Lower lobe of right lung (tissue), 2 donors: ENCODE measurements at places on chromosomes 3 and 15.

DNA sequence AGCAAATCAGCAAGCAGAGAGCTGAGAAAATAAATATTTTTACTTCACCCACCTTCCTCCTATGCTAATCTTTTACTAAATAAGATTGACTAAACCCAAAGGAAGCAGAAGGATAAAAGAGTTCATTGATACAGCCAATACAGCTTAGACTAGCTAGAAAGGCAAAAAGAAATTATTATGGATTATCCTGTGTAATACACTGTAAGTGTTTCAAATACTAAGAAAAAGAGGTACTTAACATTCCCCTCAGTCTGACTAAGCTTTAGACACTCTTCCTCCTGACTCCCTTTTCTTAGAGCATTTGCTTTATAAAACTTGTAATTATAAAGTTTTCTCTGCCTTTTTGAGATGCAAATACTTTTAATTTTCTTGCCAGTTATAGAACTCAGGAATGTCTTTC is 848.9 kb upstream of the CADM2 start:
- DNase-seq: no peak

- no peak for DNase-seq
These were observed 100.3 kb downstream of the FSIP1 start for GRCh38 chr15:39682366-39682765.

GRCh38 chr3:47884603-47885002 is 81.7 kb downstream of the DHX30 start:
- no peak for DNase-seq

- no peak for DNase-seq
These were observed 39.3 kb upstream of the PPP4R2 start for GRCh38 chr3:72957297-72957696.

DNA sequence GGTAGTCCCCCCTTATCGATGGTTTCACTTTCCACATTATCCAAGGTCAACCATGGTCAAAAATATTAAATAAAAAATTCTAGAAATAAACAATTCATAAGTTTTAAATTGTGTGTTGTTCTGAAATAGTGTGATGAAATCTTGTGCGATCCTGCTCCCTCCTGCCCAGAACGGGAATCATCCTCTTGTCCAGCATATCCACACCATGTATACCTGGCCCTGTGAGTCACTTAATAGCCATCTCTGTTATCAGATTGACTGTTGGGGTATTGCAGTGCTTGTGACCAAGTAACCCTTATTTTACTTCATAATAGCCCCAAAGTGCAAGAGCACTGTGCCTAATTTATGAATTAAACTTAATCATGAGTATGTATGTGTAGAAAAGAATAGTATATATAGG is 19.1 kb downstream of the FAM81A start:
- DNase-seq: no peak

GRCh38 chr3:48218537-48218936 is 4.8 kb upstream of the CAMP start:
- no peak for DNase-seq

GRCh38 chr3:192866804-192867203 is 50.9 kb downstream of the MB21D2 start:
- no peak for DNase-seq

DNA sequence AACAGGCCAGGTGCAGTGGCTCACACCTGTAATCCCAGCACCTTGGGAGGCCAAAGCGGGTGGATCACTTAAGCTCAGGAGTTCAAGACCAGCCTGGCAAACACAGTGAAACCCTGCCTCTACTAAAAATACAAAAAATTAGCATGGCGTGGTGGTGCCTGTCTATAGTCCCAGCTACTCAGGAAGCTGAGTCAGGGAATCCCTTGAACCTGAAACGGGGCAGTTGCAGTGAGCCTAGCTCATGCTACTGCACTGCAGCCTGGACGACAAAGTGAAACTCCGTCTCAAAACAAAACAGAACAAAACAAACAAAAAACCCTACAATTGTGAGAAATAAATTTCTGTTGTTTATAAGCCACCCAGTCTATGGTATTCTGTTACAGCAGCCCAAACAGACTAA is 94.7 kb downstream of the PIK3CB start:
- DNase-seq: no peak

- DNase-seq: no peak
These were observed 17.9 kb downstream of the IL12A start for GRCh38 chr3:160006282-160007163.

- no peak for DNase-seq
These were observed 137.3 kb downstream of the SSR3 start for GRCh38 chr3:156417559-156418132.

GRCh38 chr15:58114812-58115211 is 23.4 kb upstream of the AQP9 start:
- no peak for DNase-seq

GRCh38 chr15:43922021-43922420 is 95.2 kb downstream of the WDR76 start:
- no peak for DNase-seq

DNA sequence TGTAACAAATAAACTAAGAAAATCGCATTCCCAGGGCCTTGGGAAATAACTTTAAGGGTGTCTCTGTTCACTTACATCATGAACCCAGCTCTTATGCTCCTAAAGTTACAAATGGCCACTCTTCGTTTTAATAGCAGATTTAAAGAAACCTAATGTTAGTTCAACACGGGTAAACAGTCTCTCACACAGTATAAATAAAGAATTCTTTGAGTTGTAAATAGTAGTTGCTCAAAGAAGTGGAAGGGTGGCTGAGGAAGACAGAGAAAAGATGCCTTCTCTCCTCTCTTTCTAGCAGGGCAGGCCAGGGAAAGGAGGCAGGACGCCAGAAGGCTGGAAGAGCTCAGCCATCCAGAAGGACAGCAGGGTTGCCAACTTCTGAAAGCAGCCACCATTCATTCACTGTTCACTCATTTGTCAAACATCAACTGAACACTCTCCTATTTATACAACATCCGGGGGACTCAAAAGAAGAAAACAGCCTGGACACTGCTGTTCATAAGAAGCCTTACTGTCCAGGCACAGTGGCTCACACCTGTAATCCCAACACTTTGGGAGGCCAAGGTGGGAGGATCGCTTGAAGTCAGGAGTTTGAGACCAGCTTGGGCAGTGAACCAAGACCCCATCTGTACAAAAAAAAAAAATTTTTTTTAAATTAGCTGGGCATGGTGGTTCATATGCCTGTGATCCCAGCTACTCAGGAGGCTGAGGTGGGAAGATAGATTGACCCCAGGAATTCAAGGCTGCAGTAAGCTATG is 47.3 kb downstream of the WWTR1 start:
- no peak for DNase-seq

GRCh38 chr15:31005660-31006059 is 14.2 kb upstream of the MTMR10 start:
- no peak for DNase-seq

GRCh38 chr3:125478326-125478725 is 41.7 kb downstream of the SNX4 start:
- no peak for DNase-seq

- DNase-seq: no peak
These were observed 153.1 kb downstream of the PEAK1 start for GRCh38 chr15:77266708-77267386.

DNA sequence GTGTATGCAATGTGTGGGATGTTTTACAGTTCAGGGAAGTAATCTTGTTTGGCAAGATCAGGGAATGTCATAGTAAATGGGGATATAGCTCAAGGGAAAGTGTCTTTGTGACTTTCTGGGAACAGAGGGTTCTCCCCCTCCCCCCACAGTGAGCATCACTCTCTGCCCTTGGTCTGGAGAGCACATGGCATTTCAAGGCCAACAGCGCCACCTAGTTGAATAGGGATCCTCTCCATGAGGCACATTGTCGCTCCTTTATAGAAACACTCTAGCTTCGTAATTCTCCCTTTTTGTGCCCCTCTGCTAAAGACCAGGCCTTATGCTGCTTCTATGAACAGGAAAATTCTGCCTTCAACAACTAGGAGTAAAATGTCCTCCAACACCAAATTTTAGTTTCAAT is 37.1 kb upstream of the ARNT2 start:
- no peak for DNase-seq

- no peak for DNase-seq
These were observed 11.0 kb upstream of the RAP2B start for GRCh38 chr3:153150991-153151390.

DNA sequence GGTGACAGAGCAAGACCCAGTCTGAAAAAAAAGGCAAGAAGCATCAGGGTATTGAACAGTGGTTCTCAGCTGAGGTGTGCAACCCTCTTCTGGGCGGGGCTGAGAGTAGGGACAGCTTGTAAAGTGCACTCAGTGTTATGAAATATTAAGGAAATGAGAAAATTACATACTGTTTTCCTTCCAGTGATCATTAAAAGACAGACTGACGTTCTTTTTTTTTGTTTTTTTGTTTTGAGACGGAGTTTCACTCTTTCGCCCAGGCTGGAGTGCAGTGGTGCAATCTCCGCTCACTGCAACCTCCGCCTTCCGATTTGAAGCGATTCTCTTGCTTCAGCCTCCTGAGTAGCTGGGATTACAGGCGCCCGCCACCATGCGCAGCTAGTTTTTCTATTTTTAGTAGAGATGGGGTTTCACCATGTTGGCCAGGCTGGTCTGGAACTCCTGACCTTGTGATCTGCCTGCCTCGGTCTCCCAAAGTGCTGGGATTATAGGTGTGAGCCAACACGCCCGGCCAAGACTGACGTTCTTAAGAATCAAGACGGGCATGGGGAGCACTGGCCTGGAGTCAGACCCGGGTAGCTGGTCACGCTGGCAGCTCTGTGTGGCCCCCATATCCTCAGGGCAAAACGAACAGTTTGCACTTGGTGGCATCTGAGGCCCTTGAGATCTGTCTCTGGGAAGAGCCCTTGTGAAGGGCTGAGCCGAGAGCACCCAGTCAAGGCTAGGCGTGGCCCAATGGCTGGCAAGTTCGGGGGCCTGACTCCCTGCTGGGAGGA is 11.4 kb downstream of the MAN2A2 start:
- DNase-seq: peak; percentile 69
